ENCODE measurements at places on chromosomes 5 and 9. TPM values are rescaled to one million over a fixed set of nuclear protein-coding genes. Genes with fewer than 3 reads are reported as not detected.

GRCh38 chr5:140073296-140073695, 30.2 kb upstream of the NRG2 start:
- H3K36me3 ChIP-seq, result no peaks in the 10 kb centered on the region
- H3K4me3 ChIP-seq, result no peak overlapping the region
- no peaks in the 10 kb centered on the region for H3K4me1 ChIP-seq
- no peak for DNase-seq
- H3K27ac ChIP-seq, result no peak overlapping the region

- no peaks in the 10 kb centered on the region for H3K27me3 ChIP-seq
- H3K4me1 ChIP-seq, result peaks cover 6% of the 10 kb centered on the region
- no peak overlapping the region for H3K4me3 ChIP-seq
- H3K27ac ChIP-seq, result no peak overlapping the region
- no peak for DNase-seq
Measured at GRCh38 chr5:76443066-76443800, 40.1 kb downstream of the IQGAP2 start.

DNA sequence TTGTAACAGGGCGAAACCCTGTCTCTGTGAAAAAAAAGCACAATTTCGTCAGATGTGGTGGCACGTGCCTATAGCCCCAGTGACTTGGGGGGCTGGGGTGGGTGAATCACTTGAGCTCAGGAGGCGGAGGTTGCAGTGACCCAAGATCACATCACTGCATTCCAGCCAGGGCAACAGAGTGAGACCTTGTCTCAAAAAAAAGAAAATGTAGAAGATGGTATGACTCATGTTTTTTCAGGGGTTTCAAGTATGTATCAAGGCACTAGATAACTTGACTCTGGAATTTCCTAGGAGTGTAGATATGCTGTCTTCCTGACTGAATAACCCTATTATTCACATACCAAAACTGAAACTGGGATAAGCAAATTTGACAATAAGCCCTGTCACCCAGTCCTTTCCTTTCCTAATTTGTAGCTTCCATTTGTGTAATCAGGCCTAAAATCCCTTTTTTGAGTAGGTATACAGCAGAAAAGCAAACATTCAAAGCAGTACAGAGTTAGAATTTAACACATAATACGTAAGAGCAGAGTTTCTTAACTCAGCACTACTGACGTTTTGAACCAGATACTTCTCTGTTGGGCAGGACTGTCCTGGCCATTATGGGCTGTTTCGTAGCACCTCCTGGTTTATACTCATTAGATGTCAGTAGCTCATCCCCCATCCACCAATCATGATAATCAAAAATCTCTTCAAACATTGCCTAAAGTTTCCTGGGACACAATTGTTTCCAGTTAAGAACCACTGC, 17.3 kb upstream of the ANKRD18B start:
- peaks cover 25% of the 10 kb centered on the region for H3K4me1 ChIP-seq
- no peaks in the 10 kb centered on the region for H3K27me3 ChIP-seq
- H3K4me3 ChIP-seq, result peak overlapping the region; percentile 49
- H3K27ac ChIP-seq, result peak overlapping the region; percentile 52
- H3K36me3 ChIP-seq, result no peaks in the 10 kb centered on the region
- peak; percentile 21 for DNase-seq

GRCh38 chr9:12878351-12878978, 103.6 kb downstream of the LURAP1L start:
- no peaks in the 10 kb centered on the region for H3K36me3 ChIP-seq
- DNase-seq, result no peak
- no peaks in the 10 kb centered on the region for H3K4me1 ChIP-seq
- no peak overlapping the region for H3K4me3 ChIP-seq
- H3K27me3 ChIP-seq, result no peaks in the 10 kb centered on the region

GRCh38 chr9:113997610-113998009, 80.5 kb downstream of the AMBP start:
- peaks cover 10% of the 10 kb centered on the region for H3K4me1 ChIP-seq
- H3K36me3 ChIP-seq, result no peaks in the 10 kb centered on the region
- H3K27ac ChIP-seq, result no peak overlapping the region
- H3K27me3 ChIP-seq, result no peaks in the 10 kb centered on the region
- no peak overlapping the region for H3K4me3 ChIP-seq

GRCh38 chr5:9020996-9021395, 524.9 kb downstream of the SEMA5A start:
- H3K4me3 ChIP-seq, result no peak overlapping the region
- DNase-seq, result no peak
- H3K4me1 ChIP-seq, result no peaks in the 10 kb centered on the region

DNA sequence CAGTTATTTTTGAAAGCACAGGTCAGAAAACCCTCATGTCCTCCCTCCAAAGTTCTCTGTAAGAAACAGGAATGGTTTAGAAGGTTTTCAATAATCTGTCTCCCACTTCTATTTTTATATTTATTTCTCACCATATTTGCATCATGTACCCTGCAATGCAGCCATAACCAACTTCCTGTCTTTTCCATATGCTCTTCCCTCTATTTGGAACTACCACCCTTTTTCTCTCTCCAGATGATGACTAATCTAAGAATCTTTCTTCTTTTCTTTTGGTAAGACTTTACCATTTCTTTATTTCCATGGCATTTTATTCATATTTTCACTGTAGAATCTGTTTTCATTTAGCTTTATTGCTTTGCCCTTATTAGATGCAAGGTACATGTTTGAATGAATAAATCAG, 33.9 kb downstream of the MAN2A1 start:
- peaks cover 5% of the 10 kb centered on the region for H3K4me1 ChIP-seq
- no peaks in the 10 kb centered on the region for H3K27me3 ChIP-seq
- no peak overlapping the region for H3K27ac ChIP-seq
- peaks cover 16% of the 10 kb centered on the region for H3K36me3 ChIP-seq
- DNase-seq, result no peak

DNA sequence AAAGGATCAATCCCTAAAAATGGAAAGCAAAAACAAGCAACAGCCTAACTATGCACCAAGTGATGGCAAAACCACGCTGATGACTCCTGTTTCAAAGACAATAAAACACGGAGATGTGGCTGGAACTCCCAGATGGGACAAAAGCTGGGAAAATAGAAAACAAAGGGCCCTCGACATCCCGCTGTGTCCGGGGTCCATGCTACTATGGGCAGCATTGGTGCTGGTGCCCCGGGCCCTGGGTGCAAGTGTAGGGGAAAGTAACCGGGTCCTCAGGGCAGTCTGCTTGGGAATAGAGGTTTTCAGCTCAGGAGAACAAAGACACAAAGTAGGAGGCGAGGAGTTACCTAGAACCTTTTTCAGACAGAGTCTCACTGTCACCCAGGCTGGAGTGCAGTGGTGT, 46.1 kb downstream of the MRPL36 start:
- H3K27me3 ChIP-seq, result no peaks in the 10 kb centered on the region
- no peak overlapping the region for H3K27ac ChIP-seq
- DNase-seq, result no peak
- H3K36me3 ChIP-seq, result no peaks in the 10 kb centered on the region
- H3K4me3 ChIP-seq, result no peak overlapping the region

DNA sequence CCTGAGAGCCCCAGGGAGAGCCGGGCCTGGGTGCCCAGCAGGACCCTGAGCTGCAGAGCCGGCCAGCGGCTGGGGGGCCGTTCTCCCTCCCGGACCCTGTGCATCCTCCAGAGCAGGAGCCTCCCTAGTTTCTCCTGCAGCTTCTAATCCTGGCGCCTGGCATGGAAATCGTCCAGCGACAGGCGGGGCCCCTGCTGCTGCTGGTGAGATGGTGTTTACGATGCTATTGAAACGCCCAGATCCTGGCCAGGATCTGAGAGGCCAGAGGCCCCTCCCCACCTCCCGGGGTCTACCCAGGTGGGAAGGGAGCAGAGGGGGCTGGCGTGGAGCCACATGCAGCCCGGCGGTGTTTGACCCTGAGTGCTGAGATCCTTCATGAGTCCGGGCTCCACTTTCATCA, 38.2 kb upstream of the CEP72 start:
- no peak overlapping the region for H3K27ac ChIP-seq
- no peaks in the 10 kb centered on the region for H3K4me1 ChIP-seq
- no peak for DNase-seq
- no peak overlapping the region for H3K4me3 ChIP-seq
- peaks cover 3% of the 10 kb centered on the region for H3K36me3 ChIP-seq

DNA sequence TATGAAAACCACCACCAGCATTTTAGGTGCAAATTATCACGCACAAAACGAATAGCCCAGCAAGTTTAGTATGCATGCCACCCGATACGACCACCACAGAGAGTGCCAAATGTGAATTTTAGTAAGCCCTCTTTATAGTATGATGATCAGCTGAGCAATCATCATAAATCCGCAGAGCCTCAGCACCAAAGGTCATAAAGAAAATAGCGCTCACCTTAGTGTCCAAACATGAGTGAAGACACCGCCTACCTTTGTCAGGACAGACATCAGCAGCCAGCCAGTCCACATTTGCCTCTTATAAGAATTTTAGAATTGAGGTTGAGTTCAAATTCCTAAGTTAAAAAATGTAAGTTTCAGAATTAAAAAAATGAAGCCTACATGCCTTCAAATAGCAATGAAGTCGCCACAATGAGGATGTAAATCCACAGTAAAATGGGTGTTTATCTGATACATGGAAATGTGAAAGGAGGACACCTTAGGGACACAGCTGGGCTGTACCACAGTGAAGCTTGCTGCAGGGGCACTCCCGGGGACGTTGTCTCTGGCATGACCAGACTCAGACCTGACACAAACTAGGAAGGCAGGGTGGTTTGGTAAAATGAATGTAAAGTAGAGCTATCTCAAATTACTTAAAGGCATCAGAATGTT, 149.0 kb downstream of the AUH start:
- peaks cover 58% of the 10 kb centered on the region for H3K4me1 ChIP-seq
- H3K27me3 ChIP-seq, result no peaks in the 10 kb centered on the region
- H3K4me3 ChIP-seq, result peak overlapping the region; percentile 70
- H3K27ac ChIP-seq, result peak overlapping the region; percentile 71
- DNase-seq, result no peak
- H3K36me3 ChIP-seq, result peaks cover 13% of the 10 kb centered on the region

DNA sequence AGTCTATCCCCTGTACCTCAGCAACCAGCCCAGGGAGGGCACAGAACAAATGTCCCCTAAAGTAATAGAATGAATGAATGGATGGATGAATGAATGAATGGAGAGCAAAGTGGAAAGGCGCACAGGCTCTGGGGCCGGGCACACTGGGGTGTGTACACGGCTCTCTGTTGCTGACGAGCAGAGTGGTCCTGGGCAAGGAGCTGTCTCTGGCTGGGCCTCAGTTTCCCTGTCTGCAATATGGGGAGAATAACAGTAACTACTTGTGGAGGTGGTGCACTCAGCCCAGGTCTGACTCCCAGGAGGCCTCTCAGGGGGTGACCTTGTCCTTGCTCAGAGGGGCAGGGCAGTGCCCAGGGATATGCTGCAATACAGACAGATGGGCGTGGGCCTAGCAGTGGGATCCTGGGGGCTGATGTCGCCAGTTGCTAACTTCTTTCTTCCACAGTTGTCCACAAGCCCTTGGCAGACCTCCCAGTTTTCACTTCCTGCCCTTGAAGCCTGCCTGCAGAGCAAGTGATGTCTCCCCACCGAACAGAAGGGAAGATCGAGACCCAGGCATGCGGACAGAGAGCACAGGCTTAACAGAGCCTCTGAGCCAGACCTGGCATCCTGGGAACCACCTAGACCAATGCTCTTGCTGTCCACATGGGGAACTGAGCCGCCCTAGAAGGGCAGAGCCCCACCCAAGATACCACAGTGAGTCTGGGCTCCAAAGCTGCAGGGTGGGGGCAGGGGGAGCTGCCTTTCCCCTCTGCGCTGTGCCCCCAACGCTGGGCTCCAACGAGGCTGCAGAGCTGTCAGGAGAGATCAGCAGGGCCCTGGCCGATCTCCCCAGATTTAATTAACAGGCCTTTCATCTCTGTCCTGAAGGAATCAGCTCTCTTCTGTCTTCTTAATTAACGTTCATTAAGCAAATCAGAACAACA, 13.6 kb upstream of the LAMC3 start:
- H3K4me1 ChIP-seq, result no peaks in the 10 kb centered on the region
- H3K36me3 ChIP-seq, result no peaks in the 10 kb centered on the region
- peaks cover 16% of the 10 kb centered on the region for H3K27me3 ChIP-seq
- no peak overlapping the region for H3K4me3 ChIP-seq
- DNase-seq, result no peak
- no peak overlapping the region for H3K27ac ChIP-seq

DNA sequence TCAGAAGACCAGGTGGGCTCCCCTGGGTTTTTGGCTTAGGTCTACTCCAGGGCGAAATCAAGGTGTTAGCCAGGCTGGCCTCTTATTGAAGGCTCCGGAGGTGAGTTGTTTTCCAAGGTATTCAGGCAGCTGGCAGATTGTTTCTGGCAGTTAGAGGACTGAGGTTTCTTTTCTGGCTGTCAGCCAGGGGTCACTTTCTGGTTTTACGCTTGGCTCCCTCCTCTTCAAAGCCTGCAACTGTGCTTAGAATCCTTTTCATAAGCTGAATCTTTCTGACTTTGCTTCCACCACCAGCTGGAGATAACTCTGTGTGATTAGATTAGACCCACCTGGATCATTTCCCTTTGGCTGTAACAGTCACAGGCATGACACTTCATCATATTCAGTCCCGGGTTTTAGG, 24.6 kb downstream of the RFK start:
- H3K4me3 ChIP-seq, result no peak overlapping the region
- no peaks in the 10 kb centered on the region for H3K27me3 ChIP-seq
- no peak for DNase-seq

DNA sequence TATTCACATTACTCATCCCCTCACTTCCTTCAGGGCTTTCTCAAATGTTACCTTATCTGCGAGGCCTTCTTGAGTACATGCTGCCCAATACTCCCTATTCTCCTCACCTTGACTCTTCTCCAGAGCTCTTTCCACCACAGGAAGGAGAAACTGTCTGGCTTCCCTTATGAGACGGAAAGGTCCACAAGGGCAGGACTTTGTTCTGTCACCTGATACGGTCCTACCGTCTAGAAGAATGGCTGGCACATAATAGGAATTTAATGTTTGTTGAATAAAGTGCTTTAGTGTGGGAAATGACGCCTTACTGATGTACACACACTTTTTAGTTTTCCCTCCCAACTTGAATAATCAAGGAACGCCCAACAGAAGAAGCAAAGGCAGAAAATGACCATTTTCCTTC, 52.5 kb downstream of the PFDN1 start:
- H3K4me1 ChIP-seq, result peaks cover 51% of the 10 kb centered on the region
- no peak for DNase-seq
- no peaks in the 10 kb centered on the region for H3K36me3 ChIP-seq
- H3K4me3 ChIP-seq, result no peak overlapping the region
- H3K27ac ChIP-seq, result peak overlapping the region; percentile 1

Gene LRRC70
- 1.5 TPM for total RNA-seq

Gene SKIC3
- total RNA-seq, result 104 TPM

Gene TMEM174
- total RNA-seq, result not detected

Gene MAMDC2
- not detected for total RNA-seq

Gene RGMB
- total RNA-seq, result 3.9 TPM

Data from activated T-cell treated with anti-CD3 and anti-CD28 coated beads, Interleukin-2, amount 50 U/mL, for 72 hours (primary cell).